ENCODE measurements at places on chromosomes 13 and 19.

GRCh38 chr13:26882731-26883130 lies 122.1 kb upstream of the GPR12 start:
- DNase-seq = no peak

DNA sequence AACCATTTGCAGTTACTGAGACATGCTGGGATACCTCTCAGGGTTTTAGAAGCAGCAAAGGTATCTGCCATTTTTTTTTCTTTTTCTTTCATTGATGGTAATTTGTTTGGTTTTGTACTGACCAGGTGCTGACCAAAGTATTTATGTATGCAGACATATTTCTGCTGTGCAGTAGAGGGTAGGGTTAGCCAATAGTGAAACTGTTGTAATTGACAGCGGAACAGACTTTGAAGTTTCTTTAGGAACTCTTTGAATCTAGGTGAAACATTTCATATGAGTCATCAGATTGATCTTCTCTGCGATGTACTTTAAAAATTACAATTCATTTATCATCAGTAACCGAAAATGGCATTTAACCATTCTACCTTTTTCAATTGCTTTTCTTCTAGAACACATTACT lies 63.0 kb downstream of the ITGBL1 start:
- no peak for DNase-seq

- DNase-seq = no peak
Observed at GRCh38 chr19:411723-412355, 2.9 kb upstream of the C2CD4C start.

- DNase-seq = no peak
Observed at GRCh38 chr13:51687947-51688714, 103.9 kb downstream of the WDFY2 start.

DNA sequence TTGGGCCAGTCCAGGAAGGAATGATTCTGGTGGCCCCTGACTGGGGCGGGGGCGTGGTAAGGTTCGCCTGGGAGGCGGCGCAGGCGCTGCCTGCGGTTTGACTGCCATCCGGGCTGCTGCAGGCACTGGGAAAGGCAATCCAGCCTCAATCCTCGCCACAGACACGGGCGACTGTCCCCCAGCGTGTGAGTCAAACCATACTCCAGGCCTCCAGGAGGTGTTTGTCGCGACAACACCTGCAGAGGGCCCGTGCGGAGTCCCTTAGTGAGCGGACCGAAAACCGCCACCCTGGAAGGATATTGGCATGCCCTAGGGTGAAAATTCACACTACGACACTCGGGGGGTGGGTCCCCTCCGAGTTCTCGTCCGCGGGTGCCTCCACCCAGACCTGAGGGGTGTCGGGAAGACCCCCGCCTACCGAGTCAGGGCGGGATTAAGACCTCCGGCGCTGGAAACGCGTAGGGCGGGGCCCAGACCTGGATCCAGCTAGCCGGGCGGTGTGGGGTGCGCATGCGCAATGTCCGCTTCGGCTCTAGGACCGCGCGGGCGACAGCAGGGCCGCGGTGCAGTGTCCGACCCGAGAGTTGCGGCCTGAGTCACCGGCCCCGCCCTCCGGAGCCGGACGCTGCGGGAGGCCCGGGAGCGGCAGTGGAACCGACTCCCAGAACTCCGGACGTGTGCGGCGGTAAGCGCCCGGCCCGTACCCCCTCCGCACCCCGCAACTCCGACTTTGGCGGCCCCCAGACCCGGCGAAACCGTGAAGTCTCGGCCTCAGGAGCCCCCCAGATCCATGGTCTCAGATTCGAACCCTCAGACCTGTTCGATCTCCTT lies at the start of gene CAPNS1:
Gene CAPNS1, plus strand, starts transcription at position 594 of the 831 bp plus-strand sequence. CDS start 946 bp downstream, outside the sequence.
- DNase-seq = peak; percentile 86

- DNase-seq = no peak
Observed at GRCh38 chr13:99179460-99179859, 21.2 kb upstream of the UBAC2 start.

DNA sequence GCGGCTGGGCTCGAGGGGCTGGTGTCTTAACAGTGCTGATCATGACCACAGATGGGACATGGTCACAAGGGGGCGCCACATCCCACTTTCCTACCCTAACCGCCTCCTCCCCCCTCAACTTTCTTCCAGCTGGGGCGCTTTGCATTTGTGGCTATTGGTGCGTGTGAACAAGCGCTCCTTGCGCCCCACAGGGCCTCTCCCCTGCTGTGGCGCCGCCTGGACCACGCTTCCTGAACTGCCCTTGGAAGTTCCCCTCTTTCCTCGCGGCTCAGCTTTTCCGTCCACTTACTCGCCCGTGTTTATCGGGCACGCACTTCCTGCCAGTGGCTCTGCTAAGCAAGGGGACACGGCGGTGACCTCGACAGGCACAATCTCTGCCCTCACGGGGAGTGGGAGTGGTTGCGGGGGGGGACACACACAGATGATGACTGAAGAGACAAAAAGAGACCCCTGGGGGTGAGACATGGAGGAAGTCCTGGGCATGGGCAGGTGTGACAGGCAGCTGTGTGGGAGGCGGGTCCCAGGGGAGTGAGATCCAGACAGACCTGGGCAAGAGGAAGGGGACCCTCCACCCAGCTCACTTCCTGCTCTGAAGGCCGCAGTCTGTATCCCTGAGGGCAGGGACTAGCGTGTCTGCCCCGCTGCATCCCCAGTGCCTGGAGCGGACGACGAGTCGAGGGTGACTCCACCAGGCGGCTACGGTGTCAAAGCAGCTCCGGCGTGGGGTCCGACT lies 40.3 kb downstream of the ZNF787 start:
- peak; percentile 60 for DNase-seq

DNA sequence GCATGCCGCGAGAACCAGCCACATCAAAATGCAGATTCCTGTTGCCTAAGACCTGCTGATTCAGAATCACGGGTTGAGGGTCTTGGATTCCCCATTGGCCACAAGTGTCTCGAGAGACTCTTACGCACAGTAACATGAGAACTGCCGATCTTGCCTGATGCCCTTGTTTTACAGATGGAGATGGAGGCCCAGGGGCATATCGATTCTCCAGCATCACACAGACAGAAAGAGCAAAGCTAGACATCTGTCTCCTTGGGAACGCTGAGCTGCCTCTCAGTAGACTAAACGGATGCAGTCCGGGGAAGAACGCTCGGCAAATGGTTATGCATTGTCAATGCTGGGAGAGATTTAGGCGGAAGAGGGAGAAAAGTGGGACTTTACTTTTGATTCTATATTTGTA lies 5.4 kb downstream of the NLRP12 start:
- no peak for DNase-seq

- DNase-seq = no peak
Observed at GRCh38 chr13:84191139-84191538, 308.9 kb upstream of the SLITRK1 start.

- no peak for DNase-seq
Observed at GRCh38 chr13:94914895-94915294, 202.6 kb upstream of the SOX21 start.

All from activated T-cell treated with anti-CD3 and anti-CD28 coated beads for 1 hour (primary cell).